ENCODE measurements at places on chromosomes 11 and 22. TPM values are rescaled to one million over a fixed set of nuclear protein-coding genes. Genes with fewer than 3 reads are reported as not detected.

GRCh38 chr22:19717181-19717580 lies 2.9 kb downstream of the SEPTIN5 start:
- no peak for DNase-seq

The F2 gene
- 0.48 TPM for total RNA-seq

The IFITM5 gene
- not detected for total RNA-seq

GRCh38 chr11:9761441-9761945 lies 97.6 kb downstream of the SWAP70 start:
- no peak for DNase-seq

GRCh38 chr11:41282395-41282794 lies 177.1 kb downstream of the LRRC4C start:
- no peak for DNase-seq

The C11orf42 gene
- total RNA-seq, result not detected

The MIAT gene
- 5.2 TPM for total RNA-seq

DNA sequence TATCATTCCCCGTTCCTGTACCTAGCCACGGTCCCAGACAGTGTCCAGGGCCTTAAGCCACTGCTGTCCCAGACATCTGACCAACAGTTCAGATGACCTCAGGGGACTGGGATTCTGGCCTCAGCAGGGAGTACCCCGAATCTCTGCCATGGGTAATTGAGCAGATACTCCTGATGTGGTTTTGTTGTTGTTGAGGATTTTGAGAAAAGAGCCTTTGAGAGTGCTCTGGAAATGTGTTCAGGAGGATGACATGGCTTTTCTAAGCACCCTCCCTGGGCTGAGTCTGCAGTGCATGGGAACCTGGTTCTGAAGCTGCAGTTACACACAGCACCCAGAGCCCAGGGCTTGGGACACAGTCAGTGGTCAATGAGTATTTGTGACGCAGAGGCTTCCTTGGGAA lies 30.4 kb downstream of the ADAMTS15 start:
- DNase-seq, result no peak

GRCh38 chr11:107953446-107953845 lies 25.2 kb downstream of the RAB39A start:
- DNase-seq, result no peak

The KDM4E gene
- total RNA-seq, result not detected

The SCGB1D2 gene
- not detected for total RNA-seq

The PDGFB gene
- 0.13 TPM for total RNA-seq

GRCh38 chr11:86774417-86774816 lies 25.9 kb upstream of the PRSS23 start:
- no peak for DNase-seq

DNA sequence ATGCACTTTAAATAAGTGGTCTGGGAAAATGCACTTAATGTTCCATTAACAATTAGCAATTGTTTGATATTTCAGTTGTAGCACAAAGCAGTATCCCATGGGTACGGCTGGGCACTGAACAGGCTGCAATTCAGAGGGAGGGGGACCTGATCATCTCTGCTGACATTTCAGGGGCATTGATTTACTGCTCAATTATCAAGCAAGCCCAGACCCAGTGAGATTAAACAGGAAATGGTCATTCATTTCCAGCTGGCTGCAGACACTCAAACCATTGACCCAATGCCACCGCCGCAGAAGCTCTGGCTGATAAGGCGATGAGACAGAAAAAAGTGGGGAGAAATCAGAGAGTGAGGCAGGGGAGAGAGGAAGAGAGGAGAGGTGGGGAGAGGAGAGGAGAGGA lies 1.2 kb downstream of the GPR83 start:
- DNase-seq, result no peak

DNA sequence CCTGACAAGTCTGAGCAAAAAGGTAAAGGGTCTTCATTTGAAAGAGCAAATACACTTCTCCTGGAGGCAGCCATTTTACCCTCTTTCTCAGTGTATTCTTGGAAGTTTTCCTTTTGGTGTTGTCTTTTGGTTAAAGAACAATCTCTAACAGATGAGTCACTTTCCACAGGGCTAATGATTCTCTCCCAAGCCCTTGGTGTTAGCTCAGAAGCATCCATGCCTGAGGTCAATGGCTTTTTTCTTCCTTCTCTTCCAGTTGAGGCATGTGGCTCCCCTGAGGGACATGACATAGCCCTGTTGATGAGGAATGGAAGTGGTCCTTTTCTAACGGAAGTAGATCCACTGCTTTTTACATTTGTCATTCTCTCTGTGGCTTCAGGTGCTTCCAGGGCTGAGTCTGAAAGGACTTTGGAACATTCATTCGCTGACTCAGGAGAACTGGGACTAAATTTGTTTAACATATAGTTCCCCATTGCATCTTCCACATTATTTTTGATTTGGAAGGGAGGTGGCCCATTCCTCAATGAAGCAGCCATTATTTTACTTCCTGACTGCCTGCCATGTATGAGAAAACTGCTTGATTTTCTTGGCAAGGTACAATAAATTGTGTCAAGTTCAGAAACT lies 13.8 kb upstream of the POGLUT3 start:
- DNase-seq, result no peak

DNA sequence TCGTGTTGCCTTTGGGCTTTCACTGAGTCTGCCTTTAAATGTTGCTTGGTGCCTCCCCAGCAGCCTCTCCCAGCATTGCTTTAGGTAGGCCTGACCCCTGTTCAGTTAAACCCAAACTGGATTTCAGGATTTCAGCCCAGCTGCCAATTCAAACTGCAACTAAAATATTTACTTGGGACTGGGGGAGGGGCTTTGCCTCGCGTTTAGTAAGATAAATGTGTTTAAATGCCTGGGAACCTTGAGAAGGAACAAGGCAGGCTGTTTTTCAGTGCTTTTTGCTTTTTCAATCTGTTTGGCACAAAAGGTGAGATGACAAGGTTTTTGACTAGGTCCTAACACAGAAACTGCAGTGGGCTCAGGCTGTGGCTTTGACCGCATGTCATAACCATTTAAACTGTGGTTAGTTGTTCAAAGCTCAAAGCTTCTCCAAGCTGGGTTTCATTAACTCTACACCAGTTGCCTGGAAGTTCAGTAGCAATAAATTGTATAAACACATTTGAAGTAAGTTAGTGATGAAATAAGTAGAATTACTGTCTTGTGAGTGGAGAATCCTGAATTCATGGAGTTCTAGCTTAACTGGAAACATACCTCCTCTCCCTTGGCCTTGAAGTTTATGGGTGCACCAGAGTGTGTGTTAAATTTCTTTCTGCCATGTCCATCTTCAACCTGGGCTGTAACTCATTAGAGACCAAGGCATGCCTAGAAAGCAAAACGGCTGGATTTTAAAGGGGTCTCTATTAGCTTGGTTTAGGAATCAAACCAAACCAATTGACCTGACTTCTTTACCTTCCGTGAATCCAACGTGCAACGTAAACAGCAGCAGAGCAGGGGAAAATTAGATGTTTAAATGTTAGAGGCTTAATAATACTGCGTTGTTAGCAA lies 3.6 kb downstream of the PKNOX2 start:
- DNase-seq, result no peak

DNA sequence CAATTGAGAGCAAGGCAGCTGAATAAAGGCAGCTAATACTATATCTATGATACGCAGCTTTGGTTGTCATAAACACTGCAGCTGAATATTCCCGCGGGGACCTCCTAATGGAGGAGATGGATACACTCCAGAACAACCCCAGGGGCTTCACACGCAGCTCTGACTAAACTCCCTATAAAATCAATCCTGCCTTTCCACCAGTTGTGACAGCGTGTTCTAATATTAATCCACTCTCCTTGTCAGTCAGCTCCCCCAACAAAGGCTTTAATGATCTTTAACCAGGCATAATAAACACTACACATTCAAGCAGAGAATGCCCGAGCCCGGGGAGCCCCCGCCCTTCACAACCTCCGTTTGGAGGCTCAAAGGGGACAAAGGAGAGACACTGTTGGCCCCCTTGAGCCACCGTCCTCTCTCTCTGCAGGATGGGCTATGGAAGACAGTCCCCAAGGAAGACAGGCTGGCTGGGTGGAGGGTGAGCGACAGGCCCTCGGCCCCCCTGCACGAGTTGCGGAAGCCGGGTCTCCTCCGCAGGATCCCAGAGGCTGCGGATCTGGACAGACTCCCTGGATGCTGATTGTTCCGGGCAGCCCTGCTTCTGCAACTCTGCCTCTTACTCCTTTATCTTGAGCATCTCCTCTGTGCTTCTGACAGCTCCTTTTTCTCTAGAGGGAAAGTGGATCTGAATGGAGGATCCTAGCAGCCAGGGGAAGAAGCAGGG lies 565.2 kb downstream of the BUD13 start:
- DNase-seq, result no peak

DNA sequence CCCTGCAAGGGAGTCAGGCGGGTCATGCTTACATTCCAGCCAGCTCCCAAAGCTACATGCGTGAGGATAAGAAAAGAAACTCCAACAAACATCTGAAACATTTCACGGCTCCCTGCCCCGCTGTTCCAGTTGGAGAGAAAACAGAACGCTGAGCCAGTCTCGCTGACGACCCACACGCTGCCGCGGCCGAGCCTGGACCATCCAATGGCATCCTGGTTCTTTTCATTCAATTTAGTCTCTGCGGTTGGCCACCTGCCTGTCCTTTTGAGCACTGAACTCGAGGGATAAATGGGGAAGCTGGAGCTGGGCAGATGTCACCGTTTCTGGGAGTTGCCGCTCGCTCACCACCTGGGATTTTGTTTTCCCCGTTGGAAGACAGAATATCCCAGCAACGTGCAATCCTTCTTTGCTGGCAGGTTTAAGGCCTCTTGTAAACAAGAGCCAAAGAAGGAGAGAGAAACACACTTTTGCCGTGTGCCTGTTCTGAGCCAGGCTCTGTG lies 45.3 kb upstream of the SHISAL1 start:
- no peak for DNase-seq

- no peak for DNase-seq
Observed at GRCh38 chr11:67500484-67500821, 4.7 kb downstream of the PITPNM1 start.
